ENCODE measurements at places on chromosomes 6 and 20.

DNA sequence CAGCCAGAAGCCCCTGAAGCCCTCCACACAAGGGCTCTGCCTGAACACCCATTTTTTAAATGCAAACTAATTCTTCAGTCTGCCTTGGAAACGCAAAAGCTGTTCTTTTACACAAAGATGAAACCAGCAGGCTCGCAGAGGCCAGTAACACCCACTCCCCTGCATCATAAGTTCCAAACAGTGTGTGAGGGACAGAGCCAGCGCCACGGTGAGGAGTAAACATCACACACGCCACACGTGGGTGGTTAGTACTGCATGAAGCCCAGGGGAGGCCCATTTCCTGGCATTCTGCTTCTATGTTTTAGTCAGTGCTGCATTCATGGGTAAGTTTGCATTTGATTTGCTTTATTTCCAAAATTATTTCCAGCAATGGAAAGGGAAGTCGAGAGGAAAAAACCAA is 217.7 kb upstream of the RIN2 start:
- no peak for DNase-seq

DNA sequence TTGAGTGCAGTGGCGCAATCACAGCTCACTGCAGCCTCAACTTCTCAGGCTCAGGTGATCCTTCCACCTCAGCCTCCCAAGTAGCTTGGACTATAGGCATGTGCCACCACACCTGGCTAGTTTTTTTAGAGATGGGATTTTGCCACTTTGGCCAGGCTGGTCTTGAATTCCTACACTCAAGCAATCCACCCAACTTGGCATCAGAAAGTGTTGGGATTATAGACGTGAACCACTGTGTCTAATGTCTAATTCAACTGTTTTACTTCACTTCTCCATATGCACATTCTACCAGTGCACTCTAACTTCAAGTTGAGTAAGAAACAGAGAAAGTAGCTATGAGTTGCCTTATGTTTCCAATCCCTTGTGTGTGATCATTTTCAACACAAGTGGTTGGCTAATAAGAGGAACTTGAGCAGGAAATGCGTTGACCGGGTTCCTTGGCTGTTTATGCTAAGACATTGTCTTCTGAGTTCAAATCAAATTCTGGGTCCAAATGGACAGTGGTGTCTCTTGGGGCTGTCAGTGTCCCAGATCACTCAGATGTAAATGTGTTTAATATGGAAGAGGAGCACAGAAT is 23.9 kb downstream of the ZNF337 start:
- DNase-seq: no peak

- no peak for DNase-seq
These were observed 25.8 kb downstream of the ROS1 start for GRCh38 chr6:117399924-117400323.

GRCh38 chr6:63805808-63806572 is 170.4 kb downstream of the PHF3 start:
- DNase-seq: peak; percentile 56

DNA sequence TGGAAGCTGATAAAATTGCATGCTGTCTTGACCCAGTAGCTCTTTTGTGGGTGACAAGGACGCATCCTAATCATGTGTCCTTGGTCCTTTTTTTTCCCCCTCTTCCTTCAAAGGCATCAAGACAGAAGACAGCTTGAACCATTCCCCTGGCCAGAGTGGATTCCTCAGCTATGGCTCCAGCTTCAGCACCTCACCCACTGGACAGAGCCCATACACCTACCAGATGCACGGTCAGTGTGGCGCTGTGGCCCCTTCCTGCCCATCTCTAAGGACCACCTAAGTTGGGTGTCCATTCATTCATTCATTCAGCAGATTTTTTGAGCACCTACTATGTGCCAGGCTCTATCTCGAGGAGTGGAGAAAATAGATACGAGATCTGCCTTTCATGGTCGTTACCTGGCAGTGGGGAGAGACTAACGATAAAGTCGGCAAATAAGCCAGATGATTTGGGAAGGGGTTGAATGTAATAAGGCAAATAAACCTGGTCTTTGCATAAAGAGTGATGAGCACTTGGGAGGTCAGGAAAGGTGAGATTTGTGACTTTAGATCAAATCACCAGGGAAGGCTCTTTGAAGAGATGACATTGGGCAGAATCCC is 121.5 kb downstream of the EYA2 start:
- no peak for DNase-seq

DNA sequence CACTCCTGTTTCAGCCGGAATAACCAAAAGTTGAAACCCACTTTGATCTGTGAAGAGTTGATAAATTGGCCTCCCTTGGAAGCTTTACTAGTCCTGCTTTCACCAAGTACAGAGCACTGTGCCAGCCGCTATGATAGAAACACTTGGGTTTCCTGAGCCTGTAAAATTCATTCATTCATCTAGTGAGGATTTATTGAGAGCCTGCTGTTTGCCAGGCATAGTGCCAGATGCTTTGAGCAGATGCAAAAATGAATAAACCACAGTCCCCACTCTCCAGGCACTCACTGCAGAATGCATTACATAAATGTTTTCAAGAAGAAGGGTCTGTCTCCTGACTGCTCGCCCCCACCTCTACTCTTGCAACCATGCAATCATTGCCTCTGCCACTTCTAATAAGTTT is 25.3 kb upstream of the TMEM217 start:
- no peak for DNase-seq

- no peak for DNase-seq
These were observed 11.8 kb downstream of the MAP3K4 start for GRCh38 chr6:161003336-161003735.

DNA sequence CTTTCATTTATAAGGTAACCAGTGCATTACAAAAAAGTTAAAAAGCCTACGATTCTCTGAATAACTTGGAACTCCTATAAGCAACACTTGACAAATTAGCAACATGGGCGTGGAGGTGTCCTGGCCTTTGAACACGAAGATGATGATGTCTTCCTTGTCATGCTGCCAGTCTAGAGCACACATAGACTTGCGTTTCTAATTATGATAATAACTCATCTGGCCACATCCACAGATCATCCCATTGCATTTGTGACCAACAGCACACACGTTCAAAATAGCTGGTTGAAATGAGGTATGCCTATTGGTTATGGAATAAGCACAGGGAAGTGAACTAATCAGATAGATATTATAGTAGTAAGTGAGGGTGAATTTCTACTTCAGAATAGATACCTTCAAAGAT is 608.9 kb downstream of the PRKN start:
- DNase-seq: no peak

- no peak for DNase-seq
These were observed 1.2 kb downstream of the TGIF2 start for GRCh38 chr20:36574366-36575135.

GRCh38 chr6:24489470-24489869 is at the start of gene GPLD1:
GPLD1 (minus strand) TSS chr6:24489578; CDS start chr6:24489511, 67 bp downstream.
- no peak for DNase-seq

GRCh38 chr6:134238006-134238405 is 79.9 kb downstream of the SGK1 start:
- no peak for DNase-seq

DNA sequence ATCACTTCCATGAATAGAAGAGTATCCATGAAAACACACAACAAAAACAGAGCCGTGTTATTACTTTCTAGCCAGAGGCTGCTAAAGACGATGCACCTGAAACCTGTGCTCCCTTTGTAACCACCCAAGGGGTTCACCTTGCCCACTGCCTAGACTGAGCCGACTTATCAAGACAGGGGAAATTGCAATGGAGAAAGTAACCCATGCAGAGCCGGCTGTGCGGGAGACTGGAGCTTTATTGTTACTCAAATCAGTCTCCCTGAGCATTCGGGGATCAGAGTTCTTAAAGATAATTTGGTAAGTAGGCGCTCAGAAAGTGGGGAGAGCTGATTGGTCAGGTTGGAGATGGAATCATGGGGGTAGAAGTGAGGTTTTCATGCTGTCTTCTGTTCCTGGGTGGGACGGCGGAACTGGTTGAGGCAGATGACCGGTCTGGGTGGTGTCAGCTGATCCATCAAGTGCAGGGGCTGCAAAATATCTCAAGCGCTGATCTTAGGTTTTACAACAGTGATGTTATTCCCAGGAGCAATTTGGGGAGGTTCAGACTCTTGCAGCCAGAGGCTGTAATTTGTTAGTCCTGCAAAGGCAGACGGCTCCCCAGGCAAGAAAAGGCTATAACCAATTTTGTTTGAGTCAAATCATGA is 366.6 kb downstream of the PREX1 start:
- DNase-seq: no peak

DNA sequence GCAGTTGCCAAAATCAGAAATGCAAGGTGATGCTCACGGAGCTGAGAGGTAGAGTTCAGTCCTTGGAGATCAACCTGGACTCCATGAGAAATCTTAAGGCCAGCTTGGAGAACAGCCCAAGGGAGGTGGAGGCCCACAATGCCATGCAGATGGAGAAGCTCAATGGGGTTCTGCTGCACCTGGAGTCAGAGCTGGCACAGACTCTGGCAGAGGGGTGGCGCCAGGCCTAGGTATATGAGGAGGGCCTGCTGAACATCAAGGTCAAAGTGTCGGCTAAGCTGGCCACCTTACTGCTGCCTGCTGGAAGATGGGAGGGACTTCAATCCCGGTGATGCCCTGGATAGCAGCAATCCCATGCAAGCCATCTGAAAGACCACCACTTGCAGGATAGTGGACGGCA is 23.9 kb upstream of the FUT9 start:
- DNase-seq: no peak
